ENCODE measurements at places on chromosomes 12 and 14.
A peak's percentile ranks its signal among the peaks of the same experiment; 100 is the strongest.

DNA sequence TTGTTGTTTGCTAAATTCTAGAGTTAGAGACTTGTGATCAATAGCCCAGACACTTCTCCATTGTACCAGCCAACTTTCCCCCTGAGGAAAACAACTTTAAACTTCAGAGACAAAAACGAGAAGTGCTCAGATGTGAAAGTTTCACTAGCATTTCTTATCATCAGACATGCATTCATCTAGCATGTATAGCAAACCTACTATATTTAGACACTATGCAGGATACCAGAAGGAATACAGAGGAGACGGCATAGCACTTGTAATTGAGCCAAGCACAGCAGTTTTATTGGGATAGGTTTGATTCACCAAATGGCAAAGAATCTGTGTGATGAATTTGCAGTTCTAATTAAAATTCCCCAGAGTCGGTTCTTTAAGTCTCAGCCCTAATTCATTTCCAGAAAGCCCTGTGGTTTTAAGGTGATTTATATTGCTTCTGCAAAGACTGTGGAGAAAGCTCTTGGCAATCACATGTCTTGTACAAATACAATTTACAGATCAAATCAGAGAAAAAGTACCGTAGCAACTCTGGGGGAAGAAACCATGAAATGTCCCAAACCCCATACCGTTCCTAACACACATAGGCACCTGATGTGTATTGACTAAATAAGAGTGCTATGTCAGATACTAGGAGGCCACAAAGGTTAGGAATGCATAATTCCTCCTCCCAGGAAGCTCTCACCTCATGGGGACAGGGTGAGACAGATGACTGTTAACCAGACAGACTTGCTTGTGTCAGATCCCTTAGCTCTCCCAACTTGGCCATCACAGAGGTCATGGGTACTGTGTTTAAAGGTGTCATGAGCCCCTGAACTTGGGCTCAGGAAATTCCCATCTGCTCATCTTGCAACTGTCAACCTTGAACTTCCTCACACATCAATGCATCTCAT is 69.6 kb upstream of the KRAS start:
- DNase-seq = no peak

DNA sequence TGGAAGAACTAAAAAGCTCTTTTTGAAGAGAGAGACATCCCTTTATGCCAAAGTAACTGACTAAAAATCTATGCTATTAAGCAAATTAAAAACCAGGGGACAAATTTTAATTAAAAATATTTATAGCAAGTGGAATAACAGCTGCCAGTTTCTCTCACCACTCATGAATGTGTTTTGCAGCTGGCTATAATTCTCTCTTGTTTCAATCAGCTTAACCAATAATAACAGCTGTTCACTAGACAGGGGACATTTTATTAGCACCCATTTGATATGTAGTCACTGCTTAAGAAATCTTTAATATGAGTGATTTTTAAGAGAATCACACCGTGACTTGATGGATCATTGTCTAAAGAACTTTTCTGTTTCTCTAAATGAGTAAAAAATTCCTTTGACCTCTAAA is 34.2 kb upstream of the KRR1 start:
- DNase-seq = no peak

GRCh38 chr12:94872671-94872970 is 130.9 kb downstream of the NDUFA12 start:
- DNase-seq = no peak

DNA sequence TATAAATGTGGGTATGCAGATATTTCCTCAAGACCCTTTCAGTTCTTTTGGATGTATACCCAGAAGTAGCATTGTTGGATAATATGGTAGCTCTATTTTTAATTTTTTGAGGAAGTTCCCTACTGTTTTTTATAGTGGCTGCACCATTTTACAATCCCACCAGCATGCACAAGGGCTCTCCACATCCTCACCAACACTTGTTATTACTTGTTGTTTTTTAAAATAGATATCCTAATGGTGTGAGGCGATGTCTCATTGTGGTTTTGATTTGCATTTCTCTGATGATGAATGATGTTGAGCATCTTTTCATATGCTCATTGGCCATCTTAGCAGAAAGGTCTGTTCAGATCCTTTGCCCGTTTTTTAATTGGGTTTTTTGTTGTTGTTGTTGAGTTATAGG is 47.1 kb downstream of the DIP2B start:
- no peak for DNase-seq

DNA sequence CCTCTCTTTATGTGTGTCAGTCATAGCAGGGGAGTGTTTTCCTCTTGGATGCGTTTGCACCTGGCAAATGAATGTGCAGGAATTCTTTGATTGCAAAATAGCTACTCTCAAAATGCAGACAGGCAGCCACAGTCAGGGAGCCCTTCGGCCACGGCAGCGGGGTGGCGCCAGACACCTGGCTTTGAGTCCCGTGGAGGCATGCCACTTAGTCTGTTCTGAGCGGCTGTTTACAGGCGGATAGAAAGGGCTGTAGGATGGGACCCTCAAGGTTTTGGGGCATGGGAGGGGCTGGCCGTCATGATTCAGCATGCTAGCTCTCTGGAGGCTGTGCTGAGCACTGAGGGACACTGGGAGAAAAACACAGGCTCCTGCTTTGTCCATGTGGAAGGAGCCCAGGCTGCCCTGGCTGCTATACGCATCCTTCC is 117.1 kb downstream of the SLC25A47 start:
- DNase-seq = peak; percentile 12

DNA sequence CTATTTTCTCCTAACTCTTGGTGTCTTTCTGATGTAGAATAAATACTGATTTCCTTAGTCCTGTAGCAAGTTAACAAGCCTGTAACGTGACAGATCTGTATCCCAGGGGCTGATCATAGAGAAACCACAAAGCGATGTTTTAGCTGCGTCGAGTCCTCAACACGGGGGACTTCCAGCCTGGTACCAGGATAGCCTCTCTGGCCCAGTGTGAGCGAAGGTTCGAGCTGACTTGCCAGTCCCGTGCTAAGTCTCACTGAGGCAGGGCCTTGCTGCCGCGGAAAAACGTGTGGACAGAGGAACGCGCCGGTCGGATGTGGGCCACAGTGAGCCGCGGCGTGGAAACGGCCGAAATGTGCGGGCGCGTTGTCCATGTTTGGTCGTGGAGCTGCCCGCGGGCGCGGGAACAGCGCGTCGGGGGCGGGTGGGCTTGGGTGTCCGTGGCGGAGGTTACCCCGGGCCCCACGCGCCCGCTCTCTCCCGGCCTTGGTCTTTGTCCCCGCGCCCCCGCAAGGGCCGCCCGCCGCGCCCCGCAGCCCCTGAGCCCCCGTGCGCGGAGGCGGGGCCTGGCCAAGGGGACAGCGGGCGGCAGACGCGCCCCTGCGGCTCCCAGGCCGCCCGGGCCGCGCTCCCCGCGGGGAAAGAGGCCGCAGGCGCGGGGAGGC is 531 bp upstream of the EML1 start:
- DNase-seq = no peak

- no peak for DNase-seq
Observed at GRCh38 chr12:48423171-48423570, 49.2 kb upstream of the ANP32D start.

- no peak for DNase-seq
Observed at GRCh38 chr14:76056128-76056527, 70.6 kb downstream of the IFT43 start.

DNA sequence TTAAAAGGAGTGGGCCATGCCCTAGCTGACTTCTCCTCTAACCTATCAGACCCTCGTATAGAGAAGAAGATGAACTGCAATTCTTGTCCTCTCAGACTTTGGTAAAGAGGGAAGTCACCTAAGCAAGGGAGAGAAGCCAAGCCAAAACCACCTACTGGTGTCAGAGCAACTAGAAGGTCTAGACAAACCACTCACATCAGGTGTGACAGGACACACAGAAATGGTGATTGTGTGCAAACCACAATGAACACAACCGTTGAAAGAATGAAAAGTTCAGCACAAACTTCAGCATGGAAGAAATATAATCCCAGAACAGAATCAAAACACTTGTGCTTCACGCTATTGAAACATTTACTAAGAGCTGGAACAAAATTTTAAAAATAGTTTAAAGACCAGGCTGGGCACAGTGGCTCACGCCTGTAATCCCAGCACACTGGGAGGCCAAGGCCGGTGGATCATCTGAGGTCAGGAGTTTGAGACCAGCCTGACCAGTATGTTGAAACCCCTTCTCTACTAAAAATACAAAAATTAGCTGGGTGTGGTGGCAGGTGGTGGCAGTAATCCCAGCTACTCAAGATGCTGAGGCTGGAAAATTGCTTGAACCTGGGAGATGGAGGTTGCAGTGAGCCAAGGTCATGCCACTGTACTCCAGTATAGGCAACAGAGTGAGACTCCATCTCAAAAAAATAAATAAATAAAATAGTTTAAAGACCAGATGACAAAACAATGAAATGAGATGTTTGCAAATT is 56.2 kb upstream of the NTF3 start:
- DNase-seq = no peak

- no peak for DNase-seq
Observed at GRCh38 chr14:61218767-61219166, 62.4 kb downstream of the TMEM30B start.

DNA sequence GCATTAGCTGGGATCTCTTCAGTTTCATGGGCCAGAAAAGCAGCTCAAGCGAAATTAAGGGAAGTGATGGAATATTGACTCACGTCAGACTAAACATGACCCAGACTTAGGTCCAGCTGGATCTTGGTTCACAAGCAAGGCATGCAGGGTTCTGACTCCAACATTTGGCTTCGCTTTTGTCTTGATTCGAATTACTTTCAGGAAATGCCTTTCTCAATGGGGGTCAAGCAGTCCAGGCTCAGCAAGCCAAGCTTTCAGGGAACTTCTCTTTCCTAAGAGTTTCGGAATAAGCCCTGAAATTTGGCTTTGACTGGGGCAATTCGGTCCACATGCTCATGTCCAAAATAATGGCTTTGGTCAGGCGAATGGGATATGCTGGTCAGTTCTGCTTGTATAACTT is 678.7 kb upstream of the TMEM132C start:
- no peak for DNase-seq

GRCh38 chr12:7116196-7116595 is 7.2 kb upstream of the C1RL start:
- no peak for DNase-seq
